Lower lobe of right lung (tissue), 2 donors: ENCODE measurements at places on chromosomes 6 and 20.

- no peaks in the 10 kb centered on the region for H3K4me1 ChIP-seq
- H3K27me3 ChIP-seq = no peaks in the 10 kb centered on the region
- no peak for DNase-seq
Observed at GRCh38 chr6:97816526-97816925, 533.5 kb upstream of the MMS22L start.

- H3K36me3 ChIP-seq = no peaks in the 10 kb centered on the region
- H3K4me1 ChIP-seq = no peaks in the 10 kb centered on the region
- H3K4me3 ChIP-seq = peak overlapping the region; percentile 45
- peak overlapping the region; percentile 89 for H3K27ac ChIP-seq
- peaks cover 94% of the 10 kb centered on the region for H3K27me3 ChIP-seq
Observed at GRCh38 chr20:22576273-22576672, 8.1 kb downstream of the FOXA2 start.

- H3K4me3 ChIP-seq = no peak overlapping the region
- no peaks in the 10 kb centered on the region for H3K27me3 ChIP-seq
- H3K27ac ChIP-seq = no peak overlapping the region
- no peak for DNase-seq
Observed at GRCh38 chr6:167044696-167045095, 45.5 kb downstream of the CEP43 start.

DNA sequence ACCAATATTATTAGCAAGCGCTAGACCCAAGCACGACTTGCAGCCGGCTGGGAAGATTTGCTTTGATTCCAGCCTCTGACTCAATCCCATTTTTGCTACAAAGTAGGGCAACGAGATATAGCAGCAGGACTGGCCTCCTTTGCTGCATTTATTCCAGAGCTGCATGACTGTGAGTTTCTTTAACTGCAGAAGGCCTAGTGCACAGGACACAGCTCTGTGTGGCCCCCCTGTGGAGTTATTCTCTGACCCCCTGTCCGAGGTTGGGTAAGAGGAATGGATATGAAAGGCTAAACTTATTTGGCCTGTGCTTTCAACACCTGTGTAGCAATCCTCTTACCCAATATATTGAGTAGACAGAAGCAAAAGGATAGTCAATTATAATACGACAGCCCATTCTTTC is 133.3 kb upstream of the SPTLC3 start:
- H3K36me3 ChIP-seq = no peaks in the 10 kb centered on the region
- DNase-seq = no peak
- H3K4me1 ChIP-seq = no peaks in the 10 kb centered on the region
- no peaks in the 10 kb centered on the region for H3K27me3 ChIP-seq

- no peak for DNase-seq
- H3K27me3 ChIP-seq = no peaks in the 10 kb centered on the region
- H3K4me1 ChIP-seq = no peaks in the 10 kb centered on the region
- peaks cover 12% of the 10 kb centered on the region for H3K36me3 ChIP-seq
- H3K4me3 ChIP-seq = no peak overlapping the region
Observed at GRCh38 chr6:154909311-154909710, 85.8 kb upstream of the TIAM2 start.

DNA sequence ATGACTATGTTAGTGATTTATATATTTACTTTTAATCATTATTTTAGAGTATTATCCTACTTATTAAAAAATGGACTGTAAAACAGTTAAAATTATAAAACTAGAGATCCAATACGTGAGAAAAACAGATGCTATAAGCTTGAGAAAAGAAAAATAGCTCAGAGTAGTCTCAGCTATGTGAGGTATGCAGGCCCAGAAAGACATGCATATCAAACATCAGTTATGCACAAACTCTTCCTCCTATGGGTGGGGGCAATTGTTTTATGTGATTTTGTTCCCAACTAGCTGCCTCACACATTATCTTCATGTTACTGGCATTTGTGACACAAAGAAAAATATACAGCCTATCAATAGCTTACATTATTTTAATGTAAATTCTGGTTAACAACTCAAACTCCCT is 28.8 kb downstream of the RARS2 start:
- DNase-seq = no peak
- H3K4me3 ChIP-seq = no peak overlapping the region
- H3K27ac ChIP-seq = no peak overlapping the region
- H3K27me3 ChIP-seq = no peaks in the 10 kb centered on the region
- H3K36me3 ChIP-seq = peaks cover 62% of the 10 kb centered on the region

DNA sequence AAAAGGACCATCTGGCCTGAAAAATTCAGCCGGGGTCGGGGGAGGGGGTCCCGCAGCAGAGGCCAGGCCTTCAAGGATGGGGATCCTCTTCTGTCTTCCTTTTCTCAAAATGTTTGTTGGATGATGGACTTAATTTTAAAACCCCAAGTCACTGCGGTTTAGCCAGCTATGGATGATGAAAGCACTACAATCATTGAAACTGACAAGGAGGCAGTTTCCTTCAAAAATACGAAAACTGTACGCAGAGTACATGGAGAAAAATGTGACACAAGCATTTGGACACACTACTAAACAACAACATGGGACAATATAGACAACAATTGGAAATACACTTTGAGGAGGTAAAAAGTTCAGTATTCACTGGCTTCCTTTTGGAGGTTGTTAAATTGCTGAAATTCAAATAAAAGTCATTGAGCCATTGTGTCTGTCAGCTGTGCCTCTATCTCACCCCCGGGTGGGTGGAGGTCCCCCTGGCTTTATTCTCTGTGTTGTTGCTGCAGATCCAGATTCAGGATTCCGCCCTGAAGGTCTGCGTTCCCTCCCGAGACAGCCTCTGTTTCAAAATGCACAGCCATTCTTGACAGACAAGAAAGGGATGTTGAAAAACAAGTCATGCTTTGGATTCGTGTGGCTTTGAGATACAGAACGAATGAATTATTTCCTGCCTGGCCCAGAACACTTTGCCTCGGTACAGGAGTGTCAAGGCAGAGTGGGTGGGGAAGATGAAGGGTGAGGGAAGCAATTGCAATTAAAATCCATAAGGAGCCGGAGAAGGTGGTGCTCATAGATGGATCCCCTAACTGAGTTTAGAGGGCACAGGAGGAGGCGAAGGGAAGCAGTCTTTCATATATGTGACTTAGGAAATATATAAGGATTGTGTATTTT is 118.2 kb downstream of the TTLL2 start:
- peaks cover 6% of the 10 kb centered on the region for H3K4me1 ChIP-seq
- no peak overlapping the region for H3K27ac ChIP-seq
- H3K27me3 ChIP-seq = no peaks in the 10 kb centered on the region
- no peak overlapping the region for H3K4me3 ChIP-seq
- no peak for DNase-seq

GRCh38 chr6:77715588-77715987 is 62.7 kb downstream of the MEI4 start:
- H3K4me3 ChIP-seq = no peak overlapping the region
- no peaks in the 10 kb centered on the region for H3K27me3 ChIP-seq
- no peaks in the 10 kb centered on the region for H3K36me3 ChIP-seq
- H3K27ac ChIP-seq = no peak overlapping the region
- no peak for DNase-seq

DNA sequence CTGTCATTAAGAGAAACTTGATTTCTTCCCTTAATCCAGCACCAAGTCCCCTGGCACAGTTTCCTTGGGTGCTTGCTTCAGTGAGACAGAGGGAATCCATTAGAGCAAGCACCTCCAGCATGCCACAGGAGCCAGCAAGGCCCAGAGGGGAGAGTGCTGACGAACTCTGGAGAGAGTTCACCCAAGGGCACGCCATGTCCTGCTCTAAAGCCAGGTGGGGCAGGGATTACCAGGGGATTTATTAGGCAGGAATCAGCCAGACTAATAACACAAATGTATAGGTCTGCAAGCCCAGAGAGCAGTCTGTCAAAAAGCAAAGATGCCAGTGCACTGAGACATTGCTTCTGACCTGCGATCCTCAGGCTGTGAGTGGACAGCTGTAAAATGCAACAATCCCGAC is 155.4 kb upstream of the SYNDIG1 start:
- no peak for DNase-seq
- H3K4me3 ChIP-seq = no peak overlapping the region
- no peaks in the 10 kb centered on the region for H3K4me1 ChIP-seq
- H3K36me3 ChIP-seq = no peaks in the 10 kb centered on the region
- peaks cover 7% of the 10 kb centered on the region for H3K27me3 ChIP-seq
- no peak overlapping the region for H3K27ac ChIP-seq

DNA sequence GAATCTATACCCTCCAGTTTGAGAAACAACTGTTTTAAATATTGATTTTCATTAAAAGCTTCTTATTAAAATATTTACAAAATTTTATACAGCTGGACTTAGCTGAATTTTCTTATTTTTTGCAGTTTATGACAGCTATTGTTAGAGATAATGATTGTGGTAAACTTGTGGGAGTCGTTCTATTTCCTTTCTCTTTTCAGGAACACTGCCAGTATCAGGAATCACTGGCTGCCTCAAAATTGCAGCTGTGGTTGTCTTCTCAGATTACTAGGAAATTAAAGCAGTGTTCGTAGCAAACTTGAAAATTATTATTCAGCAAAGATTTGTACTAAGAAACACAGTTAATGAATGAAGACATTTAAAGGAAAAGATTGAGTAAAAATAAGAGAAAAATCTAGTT is 311.0 kb downstream of the CENPW start:
- no peak for DNase-seq
- H3K36me3 ChIP-seq = no peaks in the 10 kb centered on the region
- no peak overlapping the region for H3K27ac ChIP-seq
- no peaks in the 10 kb centered on the region for H3K4me1 ChIP-seq
- H3K4me3 ChIP-seq = no peak overlapping the region

- no peak for DNase-seq
- H3K4me3 ChIP-seq = no peak overlapping the region
- no peaks in the 10 kb centered on the region for H3K36me3 ChIP-seq
- no peaks in the 10 kb centered on the region for H3K27me3 ChIP-seq
Observed at GRCh38 chr6:159939591-159940016, 29.3 kb upstream of the IGF2R start.

DNA sequence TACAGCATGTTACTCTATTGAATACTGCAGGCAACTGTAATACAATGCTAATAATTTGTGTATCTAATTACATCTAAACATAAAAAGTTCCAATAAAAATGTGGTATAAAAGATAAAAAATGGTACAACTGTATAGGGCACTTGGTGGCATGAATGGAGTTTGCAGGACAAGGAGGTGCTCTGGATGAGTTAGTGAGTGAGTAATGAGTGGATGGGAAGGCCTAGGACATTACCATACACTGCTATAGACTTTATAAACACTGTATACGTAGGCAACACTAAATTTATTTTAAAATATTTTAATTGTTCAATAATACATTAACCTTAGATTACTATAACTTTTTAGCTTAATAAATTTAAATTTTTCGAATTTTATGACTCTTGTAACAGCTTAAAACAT is 579.6 kb upstream of the MAN1A1 start:
- no peak overlapping the region for H3K4me3 ChIP-seq
- no peak overlapping the region for H3K27ac ChIP-seq
- no peaks in the 10 kb centered on the region for H3K27me3 ChIP-seq
- DNase-seq = no peak
- H3K36me3 ChIP-seq = no peaks in the 10 kb centered on the region
- no peaks in the 10 kb centered on the region for H3K4me1 ChIP-seq

- H3K36me3 ChIP-seq = no peaks in the 10 kb centered on the region
- H3K4me3 ChIP-seq = no peak overlapping the region
- no peak overlapping the region for H3K27ac ChIP-seq
Observed at GRCh38 chr6:147624946-147625515, 116.5 kb downstream of the SAMD5 start.

GRCh38 chr6:114339706-114340105 is 3.1 kb downstream of the HS3ST5 start:
- no peaks in the 10 kb centered on the region for H3K36me3 ChIP-seq
- no peak overlapping the region for H3K4me3 ChIP-seq
- H3K27ac ChIP-seq = no peak overlapping the region
- DNase-seq = no peak
- H3K4me1 ChIP-seq = peaks cover 9% of the 10 kb centered on the region

- no peaks in the 10 kb centered on the region for H3K36me3 ChIP-seq
- no peak for DNase-seq
- peak overlapping the region; percentile 79 for H3K4me3 ChIP-seq
- H3K4me1 ChIP-seq = peaks cover 19% of the 10 kb centered on the region
Observed at GRCh38 chr6:20404641-20405032, 3.0 kb downstream of the E2F3 start.

GRCh38 chr6:13435477-13436246 is 51.7 kb downstream of the GFOD1 start:
- no peak overlapping the region for H3K27ac ChIP-seq
- H3K27me3 ChIP-seq = no peaks in the 10 kb centered on the region
- no peak for DNase-seq
- no peaks in the 10 kb centered on the region for H3K36me3 ChIP-seq

- no peak for DNase-seq
- H3K27ac ChIP-seq = no peak overlapping the region
- no peaks in the 10 kb centered on the region for H3K36me3 ChIP-seq
- no peak overlapping the region for H3K4me3 ChIP-seq
- H3K27me3 ChIP-seq = peaks cover 20% of the 10 kb centered on the region
- H3K4me1 ChIP-seq = no peaks in the 10 kb centered on the region
Observed at GRCh38 chr20:61345656-61346055, 93.6 kb downstream of the CDH4 start.

DNA sequence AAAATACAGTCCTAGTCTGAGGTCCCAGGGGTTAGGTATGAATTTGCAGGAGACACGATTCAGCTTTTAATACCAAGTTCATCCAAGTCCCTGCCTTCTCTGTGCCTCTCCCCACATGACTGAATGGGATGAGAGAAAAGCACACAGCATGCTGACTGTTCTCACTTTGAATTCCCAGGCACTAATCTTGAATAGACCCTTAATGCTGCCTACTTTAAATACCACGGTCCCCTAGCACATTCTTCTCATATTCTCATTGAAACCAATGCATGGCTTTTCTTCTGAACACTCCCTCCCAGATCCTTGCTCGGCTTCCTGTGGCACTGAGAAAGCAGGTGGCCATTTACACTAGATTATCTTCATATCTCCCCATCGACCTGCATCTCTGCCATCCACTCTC is 30.1 kb upstream of the SCAF8 start:
- H3K4me3 ChIP-seq = no peak overlapping the region
- H3K27ac ChIP-seq = no peak overlapping the region
- no peaks in the 10 kb centered on the region for H3K36me3 ChIP-seq
- DNase-seq = no peak

DNA sequence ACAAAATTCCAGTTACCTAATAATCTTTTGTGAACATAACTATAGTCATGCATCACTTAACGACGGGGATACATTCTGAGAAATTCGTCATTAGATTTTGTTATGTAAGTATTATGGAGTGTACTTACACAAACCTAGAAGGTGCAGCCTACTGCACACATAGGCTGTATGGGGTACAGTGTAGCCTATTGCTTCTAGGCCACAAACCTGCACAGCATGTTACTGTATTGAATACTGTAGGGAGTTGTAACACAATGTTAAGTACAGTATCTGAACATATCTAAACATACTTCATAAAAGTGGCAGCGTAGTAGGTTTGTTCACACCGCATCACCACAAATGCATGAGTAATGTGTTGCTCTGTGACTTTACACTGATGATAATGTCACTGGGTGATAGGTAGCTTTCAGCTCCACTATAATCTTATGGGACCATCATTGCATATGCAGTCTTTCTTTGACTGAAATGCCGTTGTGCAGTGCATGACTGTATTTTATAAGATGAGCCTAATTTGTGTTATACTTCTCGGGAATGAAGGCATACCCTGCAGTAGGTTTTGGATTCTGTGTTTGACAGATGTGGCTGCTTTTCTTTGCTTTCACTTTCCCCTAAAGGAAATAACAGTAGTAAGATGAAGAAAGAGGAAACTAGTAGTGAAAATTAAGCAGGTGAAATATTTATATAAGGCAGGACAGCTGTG is 365.6 kb downstream of the FARS2 start:
- H3K36me3 ChIP-seq = no peaks in the 10 kb centered on the region
- H3K4me1 ChIP-seq = no peaks in the 10 kb centered on the region
- no peaks in the 10 kb centered on the region for H3K27me3 ChIP-seq
- DNase-seq = no peak
- no peak overlapping the region for H3K4me3 ChIP-seq
- no peak overlapping the region for H3K27ac ChIP-seq
